Retina (tissue), 1 donor: ENCODE measurements at places on chromosomes 12 and 14.

GRCh38 chr14:79730196-79730595 is 481.1 kb downstream of the DIO2 start:
- DNase-seq: no peak

GRCh38 chr14:104344818-104345620 is 206.6 kb downstream of the KIF26A start:
- no peak for DNase-seq

- peak; percentile 25 for DNase-seq
Observed at GRCh38 chr12:27781680-27782079, 1.6 kb upstream of the MANSC4 start.

DNA sequence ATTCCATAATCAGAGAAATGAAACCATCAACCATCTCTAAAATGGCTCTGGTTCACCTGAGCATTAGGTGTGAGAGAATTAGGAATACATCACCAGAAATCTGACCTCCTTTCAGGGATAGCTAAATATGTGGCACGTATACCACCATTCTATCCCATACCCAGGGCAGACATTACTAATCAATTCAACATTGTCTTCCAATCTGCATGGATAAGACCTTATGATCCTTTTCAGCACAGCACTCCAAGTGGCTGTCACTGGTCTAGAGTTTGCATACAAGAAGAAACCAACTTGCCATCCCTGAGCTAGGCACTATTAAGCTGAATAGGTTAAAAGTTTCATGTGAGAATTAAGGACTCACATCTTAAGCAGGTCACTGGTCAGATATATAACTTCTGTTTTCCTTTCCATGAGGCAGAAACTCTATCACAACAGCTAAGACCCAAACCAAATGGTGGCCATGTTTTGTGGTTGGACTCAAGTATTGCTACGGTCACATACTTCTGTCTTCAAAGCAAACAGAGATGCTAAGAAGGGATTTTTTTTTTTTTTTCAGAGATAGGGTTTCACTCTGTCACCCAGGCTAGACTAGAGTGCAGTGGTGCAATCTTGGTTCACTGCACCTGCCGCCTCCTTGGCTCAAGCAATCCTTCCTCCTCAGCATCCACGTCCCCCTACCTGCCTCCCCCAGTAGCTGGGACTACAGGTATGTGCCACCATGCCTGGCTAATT is 249.0 kb downstream of the DPF3 start:
- DNase-seq: no peak

DNA sequence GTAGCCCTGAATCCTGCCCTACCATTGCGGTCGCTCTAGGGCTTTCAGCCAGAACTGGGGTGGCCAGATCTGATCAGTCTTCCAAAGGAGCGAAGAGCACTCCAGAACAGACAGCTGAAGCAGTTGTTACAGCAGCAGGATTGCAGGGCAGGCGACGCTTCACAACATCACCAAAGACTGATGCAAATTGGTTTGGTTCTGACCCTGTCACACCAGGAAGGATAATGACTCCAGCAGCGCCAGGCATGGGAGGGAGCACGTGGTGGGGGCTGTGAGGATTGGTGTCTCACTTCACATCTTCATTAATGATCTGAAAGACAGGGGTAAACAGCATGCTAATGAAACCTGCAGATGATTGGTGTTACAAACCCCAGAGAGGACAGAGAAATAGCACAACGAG is 30.6 kb upstream of the VSX2 start:
- DNase-seq: peak; percentile 69

- DNase-seq: no peak
Observed at GRCh38 chr12:6871052-6871957, 1.8 kb downstream of the SPSB2 start.
